CD4-positive, alpha-beta T cell treated with Interleukin-17A for 1 hour (primary cell): ENCODE measurements at places on chromosomes 4 and X.

DNA sequence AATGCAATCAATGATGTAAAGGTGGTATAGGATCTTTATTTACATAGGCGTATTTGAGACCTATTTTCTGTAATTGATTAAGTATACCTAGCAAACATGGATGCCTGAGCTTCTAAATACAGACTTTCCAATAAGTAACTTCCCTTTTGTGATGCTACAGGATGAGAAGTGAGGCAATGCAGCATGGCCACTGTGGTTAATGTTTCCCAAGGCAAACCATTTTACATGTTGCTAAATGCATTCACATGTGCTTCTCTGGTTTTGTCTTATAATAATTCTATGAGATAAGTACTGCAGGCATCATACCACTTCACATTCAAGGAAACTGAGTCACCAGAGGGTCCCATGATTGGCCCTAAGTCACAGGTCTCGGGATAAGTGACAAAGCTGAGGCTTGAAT is 35.7 kb upstream of the NKX3-2 start:
- no peak for DNase-seq

GRCh38 chr4:56657128-56657527 is 24.0 kb downstream of the HOPX start:
- no peak for DNase-seq

DNA sequence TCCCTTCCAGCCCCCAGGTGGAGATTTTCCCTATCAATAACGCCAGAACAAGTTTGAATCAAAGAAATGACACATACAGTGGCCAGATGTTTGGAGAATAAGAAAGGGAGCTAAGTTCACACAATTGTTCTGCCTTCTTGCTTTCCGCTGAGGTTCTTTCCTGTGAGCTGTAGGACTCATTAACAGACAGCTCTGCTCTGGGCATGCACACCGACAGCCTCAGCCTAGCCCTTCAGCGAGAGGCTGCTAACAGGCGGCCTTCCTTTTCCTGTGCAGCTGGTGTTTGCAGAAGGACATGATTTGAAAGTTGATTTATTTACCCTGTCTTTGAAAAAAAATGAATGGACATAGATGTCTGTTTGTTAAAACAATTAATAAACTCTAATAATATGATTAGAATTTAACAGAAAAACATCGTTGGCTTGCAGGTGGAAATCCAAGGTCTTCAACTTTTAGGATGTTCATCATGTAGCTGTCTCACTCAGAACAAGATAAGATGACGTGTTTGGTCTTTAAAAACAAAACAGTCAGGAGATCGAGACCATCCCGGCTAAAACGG is 183.3 kb downstream of the KDR start:
- peak; percentile 41 for DNase-seq

GRCh38 chr4:120065974-120066516 is 603 bp downstream of the MAD2L1 start:
- no peak for DNase-seq

GRCh38 chr4:2860391-2861348 is 17.0 kb downstream of the ADD1 start:
- no peak for DNase-seq

- DNase-seq = no peak
Measured at GRCh38 chr4:163092093-163092492, 74.6 kb downstream of the NAF1 start.

DNA sequence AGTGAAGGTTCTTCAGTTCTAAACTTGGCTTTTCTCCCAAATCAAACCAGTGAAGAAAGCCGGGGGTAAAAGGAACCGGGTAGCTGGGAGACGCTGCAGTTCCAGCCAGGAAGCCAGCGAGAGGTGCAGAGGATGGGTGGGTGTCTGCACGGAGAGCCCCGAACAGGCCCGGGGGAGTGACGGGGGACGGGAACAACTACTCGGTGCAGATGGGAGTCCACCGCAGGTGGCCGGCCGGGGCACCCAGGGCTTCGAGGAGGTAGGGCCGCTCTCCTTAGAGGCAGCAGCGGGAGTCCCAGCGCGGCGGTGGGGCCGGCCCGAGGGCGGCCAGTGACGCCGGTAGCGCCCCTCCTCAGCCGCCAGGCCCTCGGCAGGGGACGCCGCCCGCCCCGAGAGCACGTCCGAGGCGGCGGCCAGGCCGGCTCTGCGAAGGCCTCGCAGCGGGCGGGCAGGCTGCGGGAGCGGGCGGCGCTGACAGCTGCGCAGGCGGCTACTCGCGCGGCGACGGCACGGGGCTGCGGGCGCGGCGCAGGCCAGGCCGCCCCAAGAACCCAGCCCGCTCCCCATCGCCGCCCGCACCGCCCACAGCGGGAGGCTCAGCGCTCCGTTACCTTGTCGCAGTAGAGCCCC is 449 bp downstream of the FBXL5 start:
- peak; percentile 38 for DNase-seq

GRCh38 chr4:20615486-20616260 is 84.6 kb upstream of the PACRGL start:
- no peak for DNase-seq

GRCh38 chrX:20300822-20301221 is 34.1 kb upstream of the RPS6KA3 start:
- DNase-seq = no peak

DNA sequence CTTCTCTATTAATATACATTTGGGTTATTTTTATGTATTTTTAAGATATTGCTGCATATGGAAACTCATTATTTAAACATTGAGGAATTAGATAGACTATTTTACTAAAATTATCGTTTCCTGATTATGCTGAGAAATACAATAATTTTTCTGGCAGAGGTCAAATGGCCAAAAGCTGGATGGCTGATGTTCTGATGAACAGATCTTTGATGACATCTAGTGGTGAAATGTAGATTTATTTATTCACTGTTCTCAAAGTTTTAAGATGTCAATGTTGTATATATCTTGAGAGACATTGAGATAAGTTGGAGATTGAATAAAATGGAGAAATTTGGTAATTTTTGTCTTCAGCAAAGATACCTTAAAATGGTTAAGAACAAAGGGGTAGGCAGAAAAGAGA is 96.2 kb downstream of the UGT8 start:
- peak; percentile 27 for DNase-seq

GRCh38 chr4:70589785-70590184 is 2.3 kb upstream of the AMBN start:
- no peak for DNase-seq

DNA sequence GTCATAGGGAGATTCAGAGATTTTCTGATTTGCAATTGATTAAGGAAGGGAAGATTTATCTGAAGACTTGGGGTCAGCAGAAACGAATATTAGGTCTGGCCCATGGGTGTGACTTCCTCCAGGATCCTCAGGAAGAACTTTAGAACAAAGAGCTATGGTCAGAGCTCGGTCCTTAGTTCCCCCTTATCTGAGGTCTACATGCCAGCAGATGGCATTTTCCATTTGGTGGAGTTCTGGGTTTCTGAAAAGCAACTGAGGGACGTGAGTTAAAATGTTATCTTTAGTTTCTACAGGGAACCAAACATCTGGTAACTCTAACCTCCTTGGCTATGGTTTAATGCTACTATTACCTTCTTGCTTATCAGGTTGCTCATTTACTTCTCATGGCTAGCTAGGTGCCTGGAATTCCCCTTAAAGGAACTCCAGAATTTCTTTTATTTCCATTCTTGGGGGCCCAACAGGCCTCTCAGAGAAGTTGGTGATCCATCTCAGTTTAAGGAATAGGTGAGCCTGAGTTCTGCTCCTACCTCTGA is 40.7 kb downstream of the KLF3 start:
- DNase-seq = no peak
